GM12864 (cell line): ENCODE measurements at places on chromosomes 5 and 9.

DNA sequence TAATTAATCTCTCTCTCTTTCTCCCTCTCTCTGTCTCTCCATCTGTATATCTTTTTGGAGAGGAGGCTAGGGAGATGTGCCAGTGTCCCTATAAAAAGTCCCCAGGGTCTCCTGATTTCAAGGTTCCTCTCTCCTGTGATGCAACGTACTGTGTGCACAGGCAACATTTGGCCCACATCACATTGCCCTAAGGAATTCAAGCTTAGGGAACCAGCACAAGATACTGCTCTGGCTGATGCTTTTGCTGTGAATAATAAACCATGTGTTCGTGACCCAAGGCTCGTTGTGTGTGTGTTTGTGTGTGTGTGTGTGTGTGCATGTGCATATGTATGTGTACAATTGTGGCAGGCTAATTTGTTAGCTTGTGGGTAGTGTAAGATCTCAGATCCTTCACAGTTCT is 9.7 kb downstream of the SPATA9 start:
- no peak for DNase-seq

DNA sequence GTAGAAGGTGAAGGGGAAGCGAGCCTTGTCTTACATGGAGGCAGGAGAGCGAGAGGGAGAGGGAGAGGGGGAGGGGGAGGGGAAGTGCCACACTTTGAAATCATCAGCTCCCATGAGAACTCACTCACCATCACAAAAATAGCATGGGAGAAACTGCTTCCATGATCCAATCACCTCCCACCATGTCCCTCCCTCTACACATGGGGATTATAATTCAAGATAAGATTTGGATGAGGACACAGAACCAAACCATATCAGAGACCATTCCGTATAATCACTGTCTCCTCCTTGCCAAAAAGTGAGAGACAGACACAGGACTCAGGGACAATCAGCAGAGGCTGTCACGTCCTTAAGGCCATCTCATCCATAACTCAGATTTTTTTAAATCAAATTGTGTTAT is 187.7 kb upstream of the TAS2R1 start:
- no peak for DNase-seq

- DNase-seq: peak; percentile 25
These were observed 73.8 kb upstream of the ITGA2 start for GRCh38 chr5:52915176-52915875.

DNA sequence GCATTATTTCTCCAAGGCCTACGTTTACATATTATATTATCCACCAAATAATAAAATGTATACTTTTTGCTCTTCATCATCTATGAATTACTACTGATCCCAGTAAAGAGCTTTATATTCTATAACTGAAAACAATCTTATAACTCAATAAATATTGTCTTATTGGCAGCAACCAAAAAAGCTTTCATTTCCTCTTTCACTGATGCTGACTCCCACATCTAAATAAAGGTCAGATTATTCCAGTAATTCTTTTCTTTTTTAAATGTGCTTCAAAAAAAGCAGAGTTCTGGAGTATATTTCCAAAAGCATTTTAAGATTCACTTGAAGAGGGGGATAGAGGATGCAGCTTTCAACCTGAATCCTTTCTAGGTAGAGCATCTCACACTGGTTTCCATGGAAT is 75.3 kb upstream of the NR4A3 start:
- no peak for DNase-seq

DNA sequence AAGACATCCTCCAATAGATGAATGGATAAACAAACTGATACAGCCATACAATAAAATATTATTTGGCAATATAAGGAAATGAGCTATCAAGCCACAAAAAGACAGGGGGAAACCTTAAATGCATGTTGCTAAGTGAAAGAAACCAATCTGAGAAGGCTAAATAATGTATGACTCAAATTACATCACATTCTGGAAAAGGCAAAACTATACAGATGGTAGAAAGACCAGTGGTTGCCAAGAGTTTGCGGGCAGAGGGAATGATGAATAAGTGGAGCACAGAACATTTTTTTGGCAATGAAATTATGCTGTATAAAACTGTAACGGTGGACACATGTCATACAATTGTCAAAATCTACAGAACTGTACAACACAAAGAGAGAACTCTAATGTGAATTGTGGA is 63.3 kb downstream of the CSF2 start:
- no peak for DNase-seq

- DNase-seq: no peak
These were observed 45.7 kb downstream of the CXXC5 start for GRCh38 chr5:139693676-139694364.

DNA sequence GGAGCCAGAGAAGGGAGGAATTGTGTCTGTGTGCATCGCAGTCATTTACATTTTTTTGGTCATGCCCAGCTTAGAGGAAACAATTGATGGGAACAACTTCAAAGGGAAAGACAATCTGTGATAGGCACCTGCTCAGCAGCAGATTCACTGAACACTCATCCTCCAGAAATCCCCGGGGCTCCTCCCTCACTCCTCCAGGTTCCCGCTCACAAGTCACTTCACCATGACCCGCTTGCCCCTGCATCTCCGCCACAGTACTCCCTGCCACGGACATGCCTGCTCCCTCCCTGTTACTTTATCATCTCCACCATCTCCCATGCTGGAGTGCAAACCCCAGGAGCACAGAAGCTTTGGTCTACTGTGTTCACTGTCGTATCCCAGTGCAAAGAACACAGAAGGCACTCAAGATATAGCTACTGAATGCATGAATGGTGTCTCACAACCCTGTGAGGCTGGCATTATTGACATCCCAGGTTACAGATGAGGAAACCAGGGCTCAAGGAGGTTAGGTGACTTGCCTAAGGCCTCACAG is 16.2 kb downstream of the LHX6 start:
- no peak for DNase-seq

GRCh38 chr5:92884469-92884868 is 696.5 kb downstream of the NR2F1-AS1 start:
- DNase-seq: no peak

- DNase-seq: no peak
These were observed 542.3 kb downstream of the PDE4D start for GRCh38 chr5:59351076-59351794.

- DNase-seq: no peak
These were observed 36.0 kb upstream of the ZBED3 start for GRCh38 chr5:77123057-77123456.

GRCh38 chr5:120852222-120852860 is 388.2 kb downstream of the PRR16 start:
- DNase-seq: no peak

- no peak for DNase-seq
These were observed 62.3 kb upstream of the CDH18 start for GRCh38 chr5:20050262-20050661.

DNA sequence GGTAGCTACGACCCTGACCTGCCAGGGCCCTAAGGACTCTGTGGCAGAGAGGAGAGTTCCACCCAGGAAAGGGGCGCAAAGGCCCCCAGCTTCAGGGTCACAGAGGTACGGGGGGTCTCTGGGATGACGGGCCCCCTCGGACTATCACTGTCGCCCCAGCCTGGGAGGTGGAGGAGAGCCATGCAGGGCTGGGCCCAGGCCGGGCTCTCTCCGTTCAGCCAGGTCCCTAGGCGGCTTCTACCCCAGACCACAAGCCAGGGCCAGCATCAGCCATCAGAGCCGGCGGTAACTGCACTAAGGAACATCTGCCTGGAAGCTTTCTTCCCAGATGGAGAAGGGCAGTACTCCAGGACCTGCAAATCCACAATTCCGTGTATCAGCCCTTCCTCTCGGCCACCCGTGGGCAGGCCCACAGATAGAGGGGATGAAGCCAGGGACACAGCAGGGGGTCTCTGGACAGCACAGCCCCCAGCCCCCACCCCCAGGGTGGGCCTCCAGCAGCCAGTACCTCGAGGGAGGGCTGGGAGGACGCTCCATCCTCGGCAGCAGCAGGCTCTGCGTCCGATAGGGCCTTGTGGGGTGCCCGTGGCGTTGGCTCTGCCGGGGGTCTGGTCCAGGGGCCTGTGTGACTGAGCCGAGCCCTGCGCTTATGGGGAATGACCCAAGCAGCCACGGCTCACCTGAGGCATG is 38.4 kb downstream of the NACC2 start:
- no peak for DNase-seq

- no peak for DNase-seq
These were observed 599.3 kb upstream of the SGCD start for GRCh38 chr5:155727512-155728145.

DNA sequence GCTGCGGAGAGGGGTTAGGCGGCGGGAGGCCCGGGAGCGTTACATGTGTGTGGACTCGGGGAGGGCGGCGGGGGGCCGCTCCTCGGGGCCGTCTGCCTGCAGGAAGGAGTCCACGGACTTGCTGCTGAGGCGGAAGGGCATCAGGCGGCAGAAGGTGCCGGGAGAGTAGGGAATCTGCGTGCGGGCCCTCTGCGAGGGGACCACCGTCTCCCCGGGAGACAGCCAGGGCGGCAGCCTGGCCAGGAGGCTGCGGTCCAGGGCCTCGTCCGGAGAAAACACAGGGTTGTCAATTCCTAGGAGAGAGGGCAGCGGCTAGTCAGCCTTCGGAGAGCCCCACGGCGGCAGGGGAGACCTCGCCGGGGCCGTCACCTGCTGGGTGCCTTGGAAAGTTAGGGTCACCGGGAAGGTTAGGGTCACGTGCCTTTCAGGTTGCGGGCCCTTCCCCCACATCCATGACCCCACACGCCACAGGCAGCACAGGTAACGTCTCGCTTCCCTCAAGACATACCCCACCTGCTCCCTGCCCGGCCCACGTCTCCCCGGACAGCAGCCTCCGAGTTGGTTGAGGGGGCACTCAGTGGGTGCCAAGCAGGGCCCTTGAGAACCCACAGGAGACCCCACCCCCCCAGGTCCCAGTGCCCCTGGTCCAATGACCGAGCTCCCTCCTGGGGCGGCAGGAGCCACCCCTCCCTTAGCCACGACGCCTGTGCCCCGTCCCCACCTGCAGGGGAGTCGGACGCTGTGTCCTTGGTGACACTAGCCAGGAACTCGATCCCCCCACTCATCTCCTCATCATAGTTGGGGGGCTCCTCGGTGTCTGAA is 32.1 kb downstream of the EXOC3 start:
- no peak for DNase-seq

DNA sequence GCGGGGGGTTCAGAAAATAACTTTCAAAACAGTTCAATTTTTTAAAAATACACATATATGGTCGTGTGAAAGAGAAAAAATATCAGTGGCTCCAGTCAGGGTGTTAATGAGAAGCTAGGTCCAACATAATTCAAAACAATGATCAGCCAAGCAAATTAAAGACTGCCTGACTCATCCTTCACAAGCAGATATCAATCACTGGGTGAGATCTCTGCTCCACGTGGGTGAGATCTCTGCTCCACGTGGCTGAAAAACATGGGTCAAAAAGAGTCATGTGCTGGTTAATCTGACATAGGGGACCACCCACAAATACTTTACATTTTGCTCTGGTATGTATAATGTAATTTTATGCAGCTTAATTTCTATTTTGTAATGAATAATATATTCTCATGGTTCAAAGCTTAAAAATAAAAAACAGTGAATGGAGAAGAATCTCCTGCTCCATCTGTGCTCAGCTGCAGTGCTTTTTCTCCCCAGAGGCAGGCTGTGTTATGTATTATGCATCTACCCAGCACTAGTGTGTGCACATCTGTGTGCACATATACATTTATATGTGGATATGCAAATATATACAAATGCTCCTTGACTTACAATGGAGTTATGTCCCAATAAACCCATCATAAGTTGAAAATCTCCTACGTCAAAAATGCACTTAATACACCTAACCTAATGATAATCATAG is 93.1 kb upstream of the S1PR3 start:
- no peak for DNase-seq

DNA sequence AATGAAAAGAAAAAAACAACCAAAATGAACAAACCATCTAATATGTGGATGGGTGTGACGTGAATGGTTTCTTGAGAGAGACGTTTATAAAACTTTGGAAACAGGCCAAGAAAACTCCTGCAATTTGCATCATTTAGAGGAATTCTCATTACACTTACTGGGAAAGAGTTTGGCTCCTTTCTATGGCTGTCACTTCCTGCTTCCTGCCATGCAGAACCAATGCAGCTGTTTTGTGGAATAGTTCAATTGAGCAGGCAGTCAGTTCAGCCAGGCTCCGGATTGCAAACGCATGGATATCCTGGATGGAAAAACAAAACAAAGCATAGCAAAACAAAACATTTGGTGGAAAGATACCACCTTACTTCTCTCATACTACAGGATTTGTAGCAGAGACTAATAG is 36.6 kb downstream of the FAM114A2 start:
- DNase-seq: no peak

DNA sequence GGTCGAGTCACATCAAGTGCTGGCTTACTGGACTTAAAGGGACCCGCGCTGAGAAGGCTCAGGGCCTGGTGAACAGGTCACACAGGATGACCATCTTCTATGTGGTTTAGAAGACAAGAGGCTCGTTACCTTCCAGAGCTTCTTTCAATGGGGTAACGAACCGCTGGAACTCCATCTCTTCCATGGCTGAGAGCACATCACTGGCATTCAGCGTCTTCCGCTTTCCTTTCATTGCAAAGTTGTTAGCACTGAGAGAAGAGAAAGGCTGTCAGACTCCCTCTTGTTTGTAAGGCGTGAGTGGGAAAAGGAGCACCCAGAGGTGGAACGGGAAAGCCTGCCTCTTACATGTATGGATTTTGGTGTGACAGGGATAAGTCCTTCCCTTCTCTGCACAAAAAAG is 994 bp downstream of the POLE3 start:
- DNase-seq: no peak

DNA sequence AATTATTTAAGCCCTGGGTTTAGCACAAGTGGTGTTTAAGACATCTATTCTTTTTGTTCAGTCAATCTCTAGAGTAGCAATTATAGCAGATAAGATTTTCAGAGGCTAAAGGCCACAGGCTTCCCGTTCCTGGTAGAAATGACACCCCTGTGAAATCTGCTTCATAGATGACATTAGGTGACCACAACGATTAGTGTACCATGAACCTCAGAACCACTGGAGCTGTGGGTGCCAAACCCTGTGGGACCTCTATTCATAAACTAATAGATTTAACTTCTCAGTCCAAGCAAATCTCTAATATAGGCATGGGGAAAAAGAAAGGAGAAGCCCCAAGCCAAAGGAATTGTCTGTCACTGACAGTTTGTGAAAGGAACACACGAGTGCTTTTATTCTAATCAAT is 207.4 kb downstream of the ARRDC3 start:
- DNase-seq: no peak

GRCh38 chr9:7178729-7179128 is 421.0 kb downstream of the KDM4C start:
- DNase-seq: no peak
